ENCODE measurements at places on chromosomes 16 and 17. TPM values are rescaled to one million over a fixed set of nuclear protein-coding genes. Genes with fewer than 3 reads are reported as not detected.

Gene WNT3
- polyA plus RNA-seq = 7.3 TPM

Gene KRT39
- not detected for polyA plus RNA-seq

Gene USP43
- 5.5 TPM for polyA plus RNA-seq

Gene PPM1E
- 0.42 TPM for polyA plus RNA-seq

Gene NPLOC4
- 53.7 TPM for polyA plus RNA-seq

Gene TRIM72
- not detected for polyA plus RNA-seq

Gene TNFRSF13B
- not detected for polyA plus RNA-seq

Gene RAI1
- polyA plus RNA-seq = 18.7 TPM

Gene SOST
- polyA plus RNA-seq = not detected

Gene TERF2IP
- 78.5 TPM for polyA plus RNA-seq

Gene GFAP
- not detected for polyA plus RNA-seq

Gene KIF19
- polyA plus RNA-seq = 0.18 TPM

Gene AURKB
- 25.3 TPM for polyA plus RNA-seq

Gene LRRC37A
- polyA plus RNA-seq = 1.3 TPM

Gene TMEM98
- polyA plus RNA-seq = 406 TPM

Gene PDP2
- polyA plus RNA-seq = 3.5 TPM

Gene PNPO
- 10.4 TPM for polyA plus RNA-seq

Gene FAM20A
- 39.7 TPM for polyA plus RNA-seq

Gene ARHGAP44
- 4.2 TPM for polyA plus RNA-seq

Gene TP53TG3
- not detected for polyA plus RNA-seq

Measured in hepatocyte (in vitro differentiated cells).